ENCODE measurements at places on chromosomes 12 and 14.

DNA sequence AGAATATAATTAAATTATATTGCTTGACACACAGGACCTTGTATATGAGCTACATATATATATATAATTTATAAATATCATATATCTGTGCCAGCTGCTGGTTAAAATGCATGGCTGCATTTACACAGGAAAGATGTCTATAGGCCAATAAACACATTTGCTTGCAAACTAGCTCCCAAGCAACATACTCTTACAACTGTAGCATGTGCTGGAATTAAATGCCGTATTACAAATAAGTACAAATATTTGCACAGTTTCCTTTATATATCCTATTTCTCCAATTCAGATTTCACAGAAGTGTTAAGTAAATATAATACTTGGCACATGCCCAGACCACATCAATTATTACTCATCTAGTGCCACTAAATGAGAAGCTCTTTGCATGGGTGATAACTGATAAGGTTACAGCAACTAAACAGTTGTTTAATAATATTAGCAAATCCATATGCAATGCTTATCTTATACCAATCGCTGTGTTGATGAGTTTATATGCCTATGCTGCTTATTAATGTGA, 66.7 kb upstream of the E2F7 start:
- no peak for DNase-seq

DNA sequence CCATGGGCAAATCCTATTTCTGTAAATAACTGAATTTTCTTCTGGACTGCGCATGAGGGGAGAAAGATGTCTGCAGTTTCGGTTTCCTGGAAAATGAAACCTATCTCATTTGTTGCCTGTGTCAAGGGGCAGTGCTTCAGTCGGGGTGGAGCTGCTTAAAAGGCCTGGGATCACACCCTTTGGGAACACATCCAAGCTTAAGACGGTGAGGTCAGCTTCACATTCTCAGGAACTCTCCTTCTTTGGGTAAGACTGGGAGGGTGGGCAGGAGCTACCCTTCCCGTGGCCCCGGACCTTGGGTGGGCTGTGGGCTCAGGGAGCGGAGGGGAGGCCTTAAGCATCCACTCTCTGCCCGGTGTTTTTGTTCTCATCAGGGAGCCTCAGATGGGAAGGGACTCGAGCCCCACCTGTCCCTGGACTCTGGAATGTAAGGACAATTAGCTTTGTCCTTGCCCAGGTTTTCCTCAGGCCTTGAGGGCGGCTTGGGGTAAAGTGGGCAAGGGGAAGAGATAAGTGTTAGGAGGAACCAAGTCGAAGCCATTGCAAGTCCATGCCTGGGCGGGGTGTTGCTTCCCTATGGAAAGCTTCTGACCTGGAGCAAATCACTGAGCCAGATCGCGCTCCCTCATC, at the start of gene IFI27:
TSS of gene IFI27 (plus strand) at position 185 of the 630 bp plus-strand sequence.
- no peak for DNase-seq

- DNase-seq: no peak
Observed at GRCh38 chr12:103336940-103337339, 158.8 kb downstream of the C12orf42 start.

DNA sequence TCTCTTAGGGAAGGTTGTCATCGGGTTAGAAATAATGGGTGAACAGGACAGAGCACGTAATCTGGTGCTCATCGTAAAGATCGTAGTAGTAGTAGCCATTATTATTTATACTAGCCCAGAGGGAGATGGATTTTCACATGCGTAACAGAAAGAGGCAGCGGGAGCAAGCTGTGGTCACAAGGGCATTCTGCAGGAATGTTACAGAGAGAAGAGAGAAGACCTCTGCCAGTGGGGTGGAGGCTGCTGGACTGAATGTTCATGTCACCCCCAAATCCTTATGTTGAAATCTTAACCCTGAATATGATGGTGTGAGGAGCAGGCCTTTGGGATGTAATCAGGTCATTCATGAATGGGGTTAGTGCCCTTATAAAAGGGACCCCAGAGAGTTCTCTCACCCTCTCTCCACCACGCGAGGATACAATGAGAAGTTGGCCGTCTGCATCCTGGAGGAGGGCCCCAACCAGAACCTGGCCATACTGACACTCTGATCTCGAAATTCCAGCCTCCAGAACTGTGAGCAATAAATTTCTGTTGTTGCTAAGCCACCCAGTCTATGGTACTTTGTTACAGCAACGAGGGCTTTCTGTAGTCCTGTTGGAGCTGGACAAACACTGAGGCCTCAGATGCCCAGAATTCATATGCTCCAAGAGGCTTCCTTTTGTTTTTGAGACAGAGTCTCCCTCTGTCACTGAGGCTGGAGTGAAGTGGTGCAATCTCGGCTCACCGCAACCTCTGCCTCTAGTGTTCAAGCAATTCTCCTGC, 131.2 kb upstream of the MED13L start:
- no peak for DNase-seq

- DNase-seq: no peak
Observed at GRCh38 chr12:5586201-5586600, 154.3 kb downstream of the NTF3 start.

- no peak for DNase-seq
Observed at GRCh38 chr12:92717202-92717601, 14.4 kb downstream of the PLEKHG7 start.

DNA sequence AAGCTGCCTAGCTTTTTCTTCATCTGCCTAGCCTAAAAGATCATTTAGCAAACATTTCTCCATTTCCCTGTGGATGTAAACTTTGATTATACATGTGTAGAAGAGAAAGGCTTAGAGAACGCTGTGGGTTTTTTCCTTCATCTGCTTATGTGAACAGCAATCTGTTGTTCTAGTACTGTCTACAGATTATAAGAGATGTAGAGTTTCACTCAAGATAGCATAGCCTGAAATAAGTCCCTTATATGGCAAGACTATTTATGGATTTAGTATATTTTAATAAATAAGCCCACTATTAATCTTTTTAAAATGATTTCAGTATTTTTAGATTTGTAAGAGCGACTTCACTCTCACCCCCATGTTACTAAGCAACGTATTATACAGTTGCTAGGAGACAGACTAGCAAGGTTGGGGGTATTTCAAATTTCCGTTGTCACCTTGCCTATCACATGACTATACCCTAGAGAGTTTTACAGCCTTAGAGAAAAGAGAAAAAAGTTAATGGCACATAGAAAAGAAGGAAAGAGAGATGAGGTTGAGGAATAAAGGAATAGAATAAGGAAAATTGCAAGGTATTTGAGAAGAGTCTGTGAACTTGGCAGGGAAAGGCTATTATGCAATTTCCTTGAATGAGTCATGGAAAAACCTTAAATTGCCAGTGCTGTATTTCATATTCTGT, 12.2 kb upstream of the TUBA1A start:
- DNase-seq: no peak

- no peak for DNase-seq
Observed at GRCh38 chr12:45388545-45388944, 172.7 kb downstream of the ANO6 start.

- no peak for DNase-seq
Observed at GRCh38 chr12:75571656-75572205, 60.3 kb upstream of the KRR1 start.

GRCh38 chr12:48969833-48970701, 1.5 kb downstream of the WNT10B start:
- DNase-seq: peak; percentile 35

- no peak for DNase-seq
Observed at GRCh38 chr12:109131154-109132050, 15.0 kb downstream of the ACACB start.

DNA sequence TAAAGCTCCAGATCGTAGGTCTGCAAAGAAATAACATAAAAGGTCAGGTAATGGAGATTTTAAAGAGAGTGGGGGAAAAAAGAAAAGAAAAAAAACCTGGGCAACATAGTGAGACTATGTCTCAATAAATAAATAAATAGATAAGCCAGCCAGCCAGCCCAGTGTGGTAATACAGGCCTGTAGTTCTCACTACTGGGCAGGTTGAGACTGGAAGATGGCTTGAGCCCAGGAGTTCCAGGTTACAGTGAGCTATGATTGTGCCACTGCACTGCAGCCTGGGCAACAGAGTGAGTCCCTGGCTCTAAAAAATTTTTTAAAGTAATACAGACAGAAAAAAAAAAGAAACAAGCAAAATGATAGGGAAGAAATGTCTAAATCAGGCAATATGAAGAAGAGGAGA, 43.2 kb upstream of the BBS10 start:
- DNase-seq: no peak

DNA sequence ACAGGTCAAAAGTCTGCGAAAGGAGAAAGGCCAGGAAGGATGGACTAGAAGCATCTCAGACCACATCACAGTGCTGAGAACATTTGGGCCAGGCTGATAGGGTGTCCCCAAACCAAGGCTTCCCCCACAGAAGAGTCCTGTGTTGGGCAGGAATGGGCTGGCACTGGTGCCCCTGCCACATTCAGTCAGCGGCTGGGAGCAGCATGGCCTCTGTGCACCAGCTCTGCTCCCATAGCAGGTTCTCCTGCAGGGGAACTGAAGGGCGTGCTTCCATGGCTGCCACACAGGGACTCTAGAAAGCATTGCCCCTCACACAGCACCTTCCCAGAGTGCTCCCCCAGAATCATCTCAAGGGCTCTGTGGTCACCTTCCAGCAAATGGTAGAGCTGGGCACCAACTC, 17.5 kb downstream of the EVL start:
- DNase-seq: no peak

DNA sequence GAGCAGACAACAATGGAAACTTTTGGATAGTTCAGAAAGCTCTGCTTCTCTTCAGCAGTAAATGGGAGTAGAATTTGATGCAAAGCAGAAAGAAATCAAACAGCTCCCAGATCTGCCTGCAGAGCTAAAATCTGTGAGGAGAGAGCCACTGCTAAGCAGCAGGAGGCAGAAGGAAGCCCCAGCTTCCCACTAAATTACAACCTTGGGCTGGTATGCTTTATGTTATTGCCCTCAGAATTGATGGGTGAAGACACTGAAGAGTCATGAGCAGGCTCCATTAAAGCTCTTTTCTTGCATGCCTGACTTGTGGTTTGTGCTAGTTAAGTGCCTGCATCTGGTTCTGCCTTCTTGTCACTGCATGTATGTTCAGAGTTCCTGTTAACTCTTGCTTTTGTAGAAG, 8.4 kb downstream of the ZC2HC1C start:
- no peak for DNase-seq

DNA sequence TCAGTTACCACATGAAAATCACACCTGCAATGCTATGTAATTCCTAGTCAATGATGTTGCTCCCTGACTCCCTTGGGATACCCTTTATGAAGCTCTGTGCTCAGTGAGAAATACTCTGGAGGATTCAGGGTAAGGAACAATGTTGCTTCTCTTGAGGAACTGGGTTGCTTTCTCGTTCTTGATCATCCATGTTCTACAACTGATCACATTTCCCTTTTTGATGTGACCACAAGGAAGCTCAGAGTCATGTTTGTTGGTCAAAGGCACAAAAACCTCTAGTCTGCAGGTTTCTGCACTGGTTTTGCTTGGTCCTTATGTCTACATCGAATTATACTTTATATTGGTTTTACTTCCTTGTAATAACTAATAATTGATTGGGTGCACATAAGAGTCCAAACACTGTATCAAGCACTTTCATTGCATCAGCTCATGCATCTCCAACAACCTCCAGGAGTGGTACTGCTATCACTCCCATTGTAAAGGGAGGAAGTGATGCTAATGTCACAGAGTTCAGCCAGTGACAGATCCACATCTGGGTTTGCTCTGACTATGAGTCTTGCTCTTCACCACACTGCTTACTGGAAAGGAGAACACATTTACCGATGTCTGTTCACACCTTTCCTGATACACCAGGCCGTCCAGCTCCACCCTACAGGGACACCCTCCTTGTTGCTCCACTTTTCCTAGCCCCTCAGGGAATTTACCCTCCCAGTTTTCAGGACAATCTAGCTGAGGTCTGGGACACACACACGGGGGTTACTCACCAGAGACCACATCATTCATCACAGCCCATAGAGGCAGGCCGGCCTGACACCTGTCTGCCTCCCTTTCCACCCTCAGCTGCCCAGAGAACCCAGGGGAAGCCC, 41.0 kb downstream of the CMKLR1 start:
- DNase-seq: no peak

DNA sequence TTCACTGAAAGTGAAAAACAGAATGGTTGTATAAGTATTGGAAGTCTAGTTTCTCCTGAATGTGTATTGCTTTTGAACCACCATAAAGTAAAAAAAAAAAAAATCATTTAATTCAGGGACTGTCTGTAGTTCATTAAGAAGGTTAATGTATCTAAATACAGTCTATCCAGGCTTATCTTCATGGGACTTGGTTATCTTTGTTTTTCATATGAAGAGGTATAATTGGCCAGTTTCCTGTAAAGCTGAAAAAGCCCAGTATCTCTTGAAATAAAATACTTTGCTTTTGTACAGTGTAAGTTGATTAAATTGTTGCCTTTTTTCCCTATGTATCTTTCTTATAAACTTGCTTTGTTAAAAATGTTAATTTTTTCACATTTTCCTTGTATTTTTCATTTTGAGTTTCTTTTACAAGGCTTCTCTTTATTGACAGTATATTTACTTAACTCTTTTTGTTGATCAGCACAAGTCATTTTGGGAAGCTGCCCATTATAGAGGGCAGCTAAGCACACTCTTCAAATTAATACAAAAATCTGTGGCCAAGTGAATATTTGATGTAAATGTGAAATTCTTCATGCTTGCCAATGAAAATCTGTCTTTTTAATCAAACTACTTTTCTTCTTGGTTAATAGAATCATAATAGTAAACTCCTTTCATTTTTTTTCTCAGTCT, 156.0 kb downstream of the TMTC3 start:
- no peak for DNase-seq

DNA sequence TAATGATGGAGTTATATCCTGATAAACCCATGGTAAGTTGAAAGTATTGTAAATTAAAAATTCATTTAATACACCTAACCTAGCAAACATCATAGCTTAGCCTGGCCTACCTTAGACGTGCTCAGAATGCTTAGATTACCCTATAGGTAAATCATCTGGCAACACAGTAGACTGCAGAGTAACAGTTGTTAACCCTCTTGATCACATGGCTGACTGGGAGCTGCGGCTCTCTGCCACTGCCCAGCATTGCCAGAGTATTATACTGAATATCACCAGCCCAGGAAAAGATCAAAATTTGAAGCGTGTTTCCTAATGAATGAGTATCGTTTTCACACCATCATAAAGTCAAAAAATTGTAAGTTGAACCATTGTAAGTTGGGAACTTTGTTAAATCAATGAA, 17.8 kb upstream of the TMPRSS12 start:
- DNase-seq: no peak

DNA sequence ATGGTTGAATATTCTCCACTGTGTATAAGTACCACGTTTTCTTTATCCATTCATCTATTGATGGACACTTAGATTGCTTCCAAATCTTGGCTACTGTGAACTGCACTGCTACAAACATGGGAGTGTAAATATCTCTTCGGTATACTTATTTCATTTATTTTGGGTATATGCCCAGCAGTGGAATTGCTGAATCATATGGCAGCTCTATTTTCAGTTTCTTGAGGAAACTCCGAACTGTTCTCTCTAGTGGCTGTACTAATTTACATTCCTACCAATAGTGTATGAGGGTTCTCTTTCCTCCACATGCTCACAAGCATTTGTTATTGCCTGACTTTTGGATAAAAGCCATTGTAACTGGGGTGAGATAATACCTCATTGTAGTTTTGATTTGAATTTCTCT, 623.1 kb upstream of the LRFN5 start:
- no peak for DNase-seq

GRCh38 chr14:103518422-103519042, 4.1 kb downstream of the CKB start:
- peak; percentile 31 for DNase-seq
